HFFc6 (cell line): ENCODE measurements at places on chromosomes 1 and 21. TPM values are rescaled to one million over a fixed set of nuclear protein-coding genes. Genes with fewer than 3 reads are reported as not detected.

Gene SGIP1
- 47.5 to 72.0 TPM (median 71.8 TPM) in 3 replicates for total RNA-seq

- no peaks in the 10 kb centered on the region for H3K4me1 ChIP-seq
- H3K4me3 ChIP-seq = no peak overlapping the region
- no peak overlapping the region for H3K27ac ChIP-seq
Measured at GRCh38 chr1:73042403-73042802, 760.1 kb upstream of the NEGR1 start.

GRCh38 chr1:165661703-165662102 is 30.7 kb downstream of the MGST3 start:
- no peak for DNase-seq
- H3K4me3 ChIP-seq = no peak overlapping the region
- H3K27ac ChIP-seq = peak overlapping the region; percentile 9; the same call in 1 of the 2 replicates
- peaks cover 16% of the 10 kb centered on the region for H3K36me3 ChIP-seq
- H3K4me1 ChIP-seq = peaks cover 20% of the 10 kb centered on the region
- H3K27me3 ChIP-seq = peaks cover 3% of the 10 kb centered on the region; the same call in 1 of the 2 replicates

- H3K27me3 ChIP-seq = no peaks in the 10 kb centered on the region
- H3K27ac ChIP-seq = peak overlapping the region; percentile 92
- DNase-seq = peak; percentile 11
- H3K4me1 ChIP-seq = peaks cover 57% of the 10 kb centered on the region
- H3K4me3 ChIP-seq = peak overlapping the region; percentile 66
- peaks cover 28% of the 10 kb centered on the region for H3K36me3 ChIP-seq
Measured at GRCh38 chr1:91701472-91701869, 184.5 kb downstream of the TGFBR3 start.

Gene TMEM240
- total RNA-seq = 3.1 to 4.8 TPM (median 3.8 TPM) in 3 replicates

Gene BCL2L15
- total RNA-seq = 0.41 TPM in 1 of 3 replicates, not detected in the others

Gene CELA2B
- total RNA-seq = not detected in 3 replicates

GRCh38 chr21:36966821-36967768 is 626 bp upstream of the HLCS start:
- H3K4me3 ChIP-seq = peak overlapping the region; percentile 85
- peak overlapping the region; percentile 43 for H3K27ac ChIP-seq
- peaks cover 5% of the 10 kb centered on the region for H3K36me3 ChIP-seq
- no peak for DNase-seq
- peaks cover 13% of the 10 kb centered on the region for H3K4me1 ChIP-seq

DNA sequence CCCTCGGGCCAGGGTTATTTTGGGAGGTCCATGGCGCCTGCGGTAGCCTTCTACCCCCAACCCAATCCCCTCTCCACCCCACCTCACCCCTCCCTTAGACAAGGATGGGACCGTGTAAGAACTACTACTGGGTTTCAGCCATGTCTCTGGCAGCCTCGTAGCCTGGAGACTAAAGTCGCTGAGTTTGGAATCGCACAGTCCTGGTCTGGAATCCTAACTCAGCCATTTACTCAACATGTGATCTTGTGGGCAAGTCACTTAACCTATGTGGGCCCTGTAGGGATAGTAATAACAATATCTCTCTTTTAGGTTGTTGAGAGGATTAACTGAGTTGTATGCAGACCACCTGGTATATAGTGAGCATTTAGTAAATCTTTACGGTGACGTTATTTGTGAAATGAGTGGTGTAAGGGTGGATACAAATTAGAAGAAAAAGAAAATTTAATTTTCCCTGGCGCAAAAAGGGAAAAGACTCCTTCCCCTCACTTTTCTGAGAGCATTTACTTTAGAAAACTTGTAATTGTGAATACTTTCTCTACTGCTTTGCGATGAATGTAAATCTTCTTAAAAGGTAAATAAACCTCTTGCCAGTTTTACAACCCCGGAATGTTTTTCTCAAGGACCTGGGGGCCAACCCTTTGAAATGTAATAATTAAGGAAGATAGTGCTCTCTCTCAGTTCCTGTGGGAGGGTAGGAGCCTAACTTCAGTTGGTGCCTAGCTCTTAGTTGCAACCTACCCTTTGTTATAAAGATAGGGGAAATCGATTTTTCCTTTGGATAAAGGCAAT is 615 bp upstream of the MRPS15 start:
- no peak for DNase-seq
- H3K27ac ChIP-seq = peak overlapping the region; percentile 95
- peaks cover 30% of the 10 kb centered on the region for H3K4me1 ChIP-seq
- H3K36me3 ChIP-seq = peaks cover 12% of the 10 kb centered on the region; the same call in 1 of the 2 replicates
- peak overlapping the region; percentile 94 for H3K4me3 ChIP-seq

GRCh38 chr1:186770421-186770820 is 58.3 kb upstream of the PLA2G4A start:
- peaks cover 4% of the 10 kb centered on the region for H3K27me3 ChIP-seq
- no peaks in the 10 kb centered on the region for H3K36me3 ChIP-seq
- DNase-seq = no peak
- H3K4me1 ChIP-seq = no peaks in the 10 kb centered on the region

Gene LMX1A
- not detected in 2 replicates for total RNA-seq

DNA sequence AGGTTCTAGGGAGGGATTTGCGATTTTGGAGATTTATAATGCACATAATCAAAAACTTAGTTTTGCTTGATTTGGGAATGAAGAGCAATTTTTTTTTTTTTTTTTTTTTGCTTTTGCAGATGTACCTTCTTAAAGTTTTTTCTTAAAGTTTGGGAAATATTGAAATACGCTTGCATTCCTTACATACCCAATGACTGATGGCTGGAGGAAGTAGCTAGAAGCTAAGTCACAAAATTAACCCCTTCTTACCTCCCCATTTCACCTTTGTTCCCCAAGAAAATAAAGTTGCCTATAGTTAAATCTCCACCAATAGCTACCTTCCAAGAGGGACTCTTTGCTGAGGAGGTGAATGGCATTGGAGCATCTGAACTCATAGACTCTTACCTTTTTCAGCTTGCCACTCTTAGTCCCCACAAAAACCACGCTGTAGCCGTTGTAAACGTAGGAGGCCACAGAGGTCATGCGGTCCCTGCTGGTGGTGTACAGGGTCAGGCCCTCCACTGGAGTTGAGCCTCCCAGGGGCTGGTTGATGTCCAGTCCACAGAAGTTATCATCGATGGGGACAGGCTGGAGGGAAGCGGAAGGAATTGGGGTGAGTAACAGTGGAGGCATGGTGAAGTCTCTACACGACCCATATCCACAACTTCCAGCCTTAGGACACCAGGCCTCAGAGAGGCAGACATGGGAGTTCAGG is 34.1 kb downstream of the PLXNA2 start:
- peaks cover 33% of the 10 kb centered on the region for H3K36me3 ChIP-seq
- H3K27me3 ChIP-seq = no peaks in the 10 kb centered on the region
- DNase-seq = no peak
- H3K27ac ChIP-seq = peak overlapping the region; percentile 40

Gene TIAM1
- 0.02 to 0.10 TPM in 2 of 3 replicates, not detected in the other for total RNA-seq

GRCh38 chr1:150793221-150793620 is 14.8 kb downstream of the CTSK start:
- peaks cover 25% of the 10 kb centered on the region for H3K36me3 ChIP-seq
- H3K4me1 ChIP-seq = no peaks in the 10 kb centered on the region; the same call in 1 of the 2 replicates
- no peak overlapping the region for H3K27ac ChIP-seq
- no peak for DNase-seq
- H3K4me3 ChIP-seq = no peak overlapping the region

DNA sequence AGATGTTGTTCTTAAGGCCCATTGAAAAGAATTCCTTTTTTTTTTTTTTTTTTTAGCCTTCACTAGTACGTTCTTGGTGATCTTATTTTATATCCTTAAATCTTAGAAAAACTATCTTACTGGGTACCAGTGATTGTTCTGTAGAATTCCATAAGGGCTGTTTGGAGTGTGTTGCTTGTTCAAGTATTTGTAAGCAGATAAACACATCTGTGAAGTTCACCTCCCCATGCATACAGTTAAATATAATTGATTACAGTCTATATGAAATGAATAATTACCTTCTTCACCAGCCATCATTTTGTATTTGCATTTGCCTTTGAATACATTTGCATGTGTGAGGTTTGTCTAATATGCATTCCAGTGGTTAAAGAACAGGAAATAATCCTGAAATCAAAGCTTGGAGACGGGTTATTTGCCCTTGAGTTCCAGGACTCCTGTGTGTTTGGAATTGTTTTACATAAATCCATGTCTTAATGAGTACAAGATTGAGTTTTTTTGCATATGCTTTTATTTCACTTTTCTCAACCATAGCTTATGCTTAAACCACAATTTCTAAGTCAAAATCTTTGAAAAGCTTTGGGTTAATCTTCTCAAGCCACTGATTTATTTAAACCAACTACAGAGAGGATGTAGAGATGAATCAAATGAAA is 73.1 kb downstream of the VPS13D start:
- no peaks in the 10 kb centered on the region; the same call in 1 of the 2 replicates for H3K27me3 ChIP-seq
- no peak for DNase-seq
- H3K27ac ChIP-seq = peak overlapping the region; percentile 38
- no peak overlapping the region for H3K4me3 ChIP-seq

- peaks cover 7% of the 10 kb centered on the region for H3K27me3 ChIP-seq
- DNase-seq = no peak
- no peak overlapping the region for H3K27ac ChIP-seq
- no peaks in the 10 kb centered on the region for H3K36me3 ChIP-seq
Measured at GRCh38 chr1:160429702-160430535, 29.6 kb downstream of the VANGL2 start.

DNA sequence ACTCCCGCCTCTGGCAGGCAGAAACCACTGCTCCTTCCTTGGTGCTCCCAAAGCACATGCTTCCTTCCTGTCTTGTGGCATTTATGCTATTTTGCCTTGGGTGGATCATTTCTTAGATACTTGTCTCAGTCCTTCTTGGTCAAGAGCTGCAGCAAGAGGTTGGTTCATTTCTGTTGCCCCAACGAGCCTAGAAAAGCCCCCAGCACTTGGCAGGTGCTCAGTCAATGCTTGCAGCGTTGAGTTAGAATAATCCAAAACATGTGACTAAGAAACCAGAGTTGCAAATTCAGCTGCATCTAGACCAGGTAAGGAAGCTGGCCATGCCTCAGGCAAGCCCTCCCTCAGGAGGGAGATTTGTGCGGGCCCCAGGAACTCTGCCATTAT is 42.4 kb upstream of the TENT5C start:
- no peaks in the 10 kb centered on the region for H3K36me3 ChIP-seq
- peaks cover 29% of the 10 kb centered on the region for H3K27me3 ChIP-seq
- H3K4me3 ChIP-seq = no peak overlapping the region
- H3K27ac ChIP-seq = no peak overlapping the region
